ENCODE measurements at places on chromosomes 16 and 17. TPM values are rescaled to one million over a fixed set of nuclear protein-coding genes. Genes with fewer than 3 reads are reported as not detected.

DNA sequence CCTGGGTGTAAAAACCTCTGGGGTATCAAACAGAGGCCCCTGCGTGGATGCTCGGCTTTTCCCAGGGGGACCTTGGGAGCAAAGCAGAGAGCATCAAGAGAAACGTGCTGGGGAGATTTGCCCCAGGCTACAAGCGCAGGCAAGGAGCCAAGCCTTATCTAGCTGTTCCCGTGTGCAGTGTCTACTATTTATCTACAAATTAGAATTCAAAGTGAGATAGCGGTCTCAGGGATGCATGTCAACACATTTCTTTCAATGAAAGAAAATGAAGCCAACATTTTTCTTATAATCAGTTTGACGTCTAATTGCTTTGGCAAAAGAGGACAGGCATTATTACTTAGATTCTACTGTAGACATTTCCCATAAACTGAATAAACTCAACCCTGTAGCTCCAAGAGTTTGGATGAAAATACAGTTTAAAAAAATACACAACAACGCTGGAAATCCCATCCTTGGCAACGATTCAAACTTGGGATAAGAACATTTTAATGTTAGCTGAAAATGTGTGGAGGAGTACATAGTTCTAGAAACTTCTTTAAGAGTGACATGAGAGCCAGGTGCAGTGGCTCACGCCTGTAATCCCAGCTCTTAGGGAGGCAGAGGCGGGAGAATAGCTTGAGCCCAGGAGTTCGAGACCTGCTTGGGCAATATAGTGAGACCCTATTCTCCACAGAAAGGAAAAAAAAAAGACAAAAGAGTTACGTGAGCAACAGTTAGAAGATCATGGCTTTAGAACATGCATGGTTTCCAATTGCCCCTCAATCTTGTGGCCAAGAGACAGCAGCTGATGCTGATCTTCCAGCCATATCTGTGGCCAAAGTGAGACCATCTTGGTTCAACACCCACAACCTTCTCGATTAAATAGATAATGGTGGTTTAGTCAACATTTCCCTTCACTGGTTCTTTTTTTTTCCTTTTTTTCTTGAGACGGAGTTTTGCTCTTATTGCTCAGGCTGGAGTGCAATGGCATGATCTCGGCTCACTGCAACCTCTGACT is 7.2 kb downstream of the SPNS3 start:
- H3K27me3 ChIP-seq = peaks cover 2% of the 10 kb centered on the region
- H3K27ac ChIP-seq = no peak overlapping the region
- no peak for DNase-seq
- no peak overlapping the region for H3K4me3 ChIP-seq
- no peaks in the 10 kb centered on the region for H3K36me3 ChIP-seq

DNA sequence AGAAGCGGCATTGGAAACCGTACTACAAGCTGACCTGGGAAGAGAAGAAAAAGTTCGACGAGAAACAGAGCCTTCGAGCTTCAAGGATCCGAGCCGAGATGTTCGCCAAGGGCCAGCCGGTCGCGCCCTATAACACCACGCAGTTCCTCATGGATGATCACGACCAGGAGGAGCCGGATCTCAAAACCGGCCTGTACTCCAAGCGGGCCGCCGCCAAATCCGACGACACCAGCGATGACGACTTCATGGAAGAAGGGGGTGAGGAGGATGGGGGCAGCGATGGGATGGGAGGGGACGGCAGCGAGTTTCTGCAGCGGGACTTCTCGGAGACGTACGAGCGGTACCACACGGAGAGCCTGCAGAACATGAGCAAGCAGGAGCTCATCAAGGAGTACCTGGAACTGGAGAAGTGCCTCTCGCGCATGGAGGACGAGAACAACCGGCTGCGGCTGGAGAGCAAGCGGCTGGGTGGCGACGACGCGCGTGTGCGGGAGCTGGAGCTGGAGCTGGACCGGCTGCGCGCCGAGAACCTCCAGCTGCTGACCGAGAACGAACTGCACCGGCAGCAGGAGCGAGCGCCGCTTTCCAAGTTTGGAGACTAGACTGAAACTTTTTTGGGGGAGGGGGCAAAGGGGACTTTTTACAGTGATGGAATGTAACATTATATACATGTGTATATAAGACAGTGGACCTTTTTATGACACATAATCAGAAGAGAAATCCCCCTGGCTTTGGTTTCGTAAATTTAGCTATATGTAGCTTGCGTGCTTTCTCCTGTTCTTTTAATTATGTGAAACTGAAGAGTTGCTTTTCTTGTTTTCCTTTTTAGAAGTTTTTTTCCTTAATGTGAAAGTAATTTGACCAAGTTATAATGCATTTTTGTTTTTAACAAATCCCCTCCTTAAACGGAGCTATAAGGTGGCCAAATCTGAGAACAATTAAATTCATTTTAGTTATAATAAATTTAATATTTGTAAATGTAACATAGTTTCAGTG is 1.7 kb downstream of the HEXIM1 start:
- no peak for DNase-seq
- peak overlapping the region; percentile 96 for H3K4me3 ChIP-seq
- H3K27ac ChIP-seq = peak overlapping the region; percentile 100
- H3K36me3 ChIP-seq = peaks cover 19% of the 10 kb centered on the region
- peaks cover 53% of the 10 kb centered on the region for H3K4me1 ChIP-seq
- no peaks in the 10 kb centered on the region for H3K27me3 ChIP-seq

- no peak for DNase-seq
- H3K36me3 ChIP-seq = no peaks in the 10 kb centered on the region
- H3K4me3 ChIP-seq = no peak overlapping the region
- H3K4me1 ChIP-seq = no peaks in the 10 kb centered on the region
- no peaks in the 10 kb centered on the region for H3K27me3 ChIP-seq
Measured at GRCh38 chr16:76835339-76835738, 355.7 kb upstream of the MON1B start.

Gene CYGB
- total RNA-seq = 0.49 TPM

GRCh38 chr16:86517652-86518258 is 7.4 kb downstream of the FOXF1 start:
- no peak for DNase-seq
- H3K27me3 ChIP-seq = peaks cover 67% of the 10 kb centered on the region
- H3K4me3 ChIP-seq = no peak overlapping the region
- no peak overlapping the region for H3K27ac ChIP-seq
- H3K4me1 ChIP-seq = peaks cover 5% of the 10 kb centered on the region
- H3K36me3 ChIP-seq = no peaks in the 10 kb centered on the region

DNA sequence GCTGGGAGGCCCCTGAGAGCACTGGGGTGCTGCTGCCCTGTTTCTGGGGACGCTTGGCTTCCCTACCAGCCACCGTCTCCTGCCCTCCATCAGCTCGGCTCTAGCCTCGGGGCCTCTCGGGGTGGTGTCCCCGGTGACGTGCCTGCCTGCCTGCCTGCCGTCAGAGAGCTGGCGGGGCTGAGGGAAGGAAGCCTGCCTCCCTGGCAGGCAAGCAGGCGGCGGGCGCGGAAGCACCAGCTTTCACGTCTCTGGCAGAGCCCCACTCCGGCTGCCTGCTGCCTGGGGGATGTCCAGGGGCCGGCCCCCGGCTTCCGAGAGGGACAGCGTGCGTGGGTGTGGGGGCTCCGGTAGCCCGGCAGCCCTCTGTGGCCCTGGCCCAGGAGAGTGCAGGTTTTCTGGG is 9.3 kb downstream of the CENPX start:
- H3K4me3 ChIP-seq = no peak overlapping the region
- no peaks in the 10 kb centered on the region for H3K27me3 ChIP-seq
- no peaks in the 10 kb centered on the region for H3K4me1 ChIP-seq
- no peaks in the 10 kb centered on the region for H3K36me3 ChIP-seq
- no peak overlapping the region for H3K27ac ChIP-seq
- no peak for DNase-seq

- peaks cover 10% of the 10 kb centered on the region for H3K27me3 ChIP-seq
- DNase-seq = no peak
- H3K36me3 ChIP-seq = no peaks in the 10 kb centered on the region
- H3K27ac ChIP-seq = no peak overlapping the region
Measured at GRCh38 chr17:59527931-59528330, 37.5 kb upstream of the DHX40 start.

- peaks cover 29% of the 10 kb centered on the region for H3K27me3 ChIP-seq
- no peak overlapping the region for H3K4me3 ChIP-seq
- no peak overlapping the region for H3K27ac ChIP-seq
- no peak for DNase-seq
Measured at GRCh38 chr17:13619462-13619861, 17.7 kb upstream of the HS3ST3A1 start.

DNA sequence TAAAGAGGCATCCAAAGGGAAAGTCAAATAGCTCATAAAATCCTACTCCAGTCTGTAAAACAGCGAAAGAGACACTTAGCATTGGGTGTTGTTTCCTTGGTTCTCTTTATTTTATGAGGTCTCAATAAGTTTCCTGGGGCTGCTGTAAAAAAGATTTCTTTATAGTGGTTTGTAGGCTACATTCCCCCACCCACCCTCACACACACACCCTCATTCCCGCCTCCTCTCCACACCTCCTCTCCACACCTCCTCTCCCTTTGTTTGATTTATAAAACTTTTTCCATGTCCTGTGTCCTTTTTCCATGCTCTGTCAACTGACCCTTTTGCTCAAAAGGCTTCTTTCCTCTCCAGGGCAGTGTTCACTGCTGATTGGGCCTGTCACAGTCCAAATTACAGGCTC is 178.9 kb upstream of the SOX9 start:
- no peaks in the 10 kb centered on the region for H3K27me3 ChIP-seq
- no peaks in the 10 kb centered on the region for H3K36me3 ChIP-seq
- no peak overlapping the region for H3K27ac ChIP-seq
- H3K4me3 ChIP-seq = no peak overlapping the region
- DNase-seq = no peak

GRCh38 chr17:43952351-43952723 is 1.4 kb downstream of the PYY start:
- H3K36me3 ChIP-seq = no peaks in the 10 kb centered on the region
- H3K27me3 ChIP-seq = peaks cover 60% of the 10 kb centered on the region
- peaks cover 6% of the 10 kb centered on the region for H3K4me1 ChIP-seq
- no peak overlapping the region for H3K27ac ChIP-seq

DNA sequence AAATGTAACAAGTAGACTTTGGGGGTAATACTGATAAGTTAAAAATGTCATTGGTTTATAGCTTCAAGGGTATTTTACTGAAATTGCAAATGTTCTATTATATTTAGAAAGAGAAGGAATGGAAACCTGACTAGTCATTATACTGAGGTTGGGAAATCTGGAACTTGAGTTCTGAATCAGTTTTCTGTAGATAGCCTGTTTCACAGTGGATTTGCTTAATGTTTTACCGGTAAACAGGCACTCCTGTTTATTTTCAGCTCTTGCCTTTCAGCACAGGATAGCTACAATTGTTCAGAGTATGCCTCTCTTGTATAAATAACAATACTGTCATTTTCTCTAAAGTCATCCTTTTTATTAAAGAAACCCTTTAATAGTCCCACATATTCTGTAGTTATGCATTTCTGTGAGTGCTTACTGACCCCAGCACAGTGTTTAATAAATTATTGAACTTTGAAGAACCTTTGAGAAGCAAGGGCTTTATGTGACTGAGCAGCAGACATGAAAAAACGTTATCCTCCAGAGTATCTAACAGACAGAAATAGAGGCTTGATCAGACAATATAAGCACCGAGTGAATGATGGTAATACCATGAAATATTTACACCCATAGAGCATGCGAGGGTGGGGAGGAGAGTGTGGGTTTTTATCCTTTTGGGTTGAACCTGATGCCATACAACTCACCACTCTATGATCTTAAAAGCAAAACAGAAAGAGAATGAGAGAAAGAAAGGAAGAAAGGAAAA is 58.2 kb downstream of the FTO start:
- H3K4me1 ChIP-seq = peaks cover 2% of the 10 kb centered on the region
- no peaks in the 10 kb centered on the region for H3K36me3 ChIP-seq
- H3K27ac ChIP-seq = no peak overlapping the region
- H3K27me3 ChIP-seq = no peaks in the 10 kb centered on the region
- DNase-seq = no peak
- H3K4me3 ChIP-seq = no peak overlapping the region

DNA sequence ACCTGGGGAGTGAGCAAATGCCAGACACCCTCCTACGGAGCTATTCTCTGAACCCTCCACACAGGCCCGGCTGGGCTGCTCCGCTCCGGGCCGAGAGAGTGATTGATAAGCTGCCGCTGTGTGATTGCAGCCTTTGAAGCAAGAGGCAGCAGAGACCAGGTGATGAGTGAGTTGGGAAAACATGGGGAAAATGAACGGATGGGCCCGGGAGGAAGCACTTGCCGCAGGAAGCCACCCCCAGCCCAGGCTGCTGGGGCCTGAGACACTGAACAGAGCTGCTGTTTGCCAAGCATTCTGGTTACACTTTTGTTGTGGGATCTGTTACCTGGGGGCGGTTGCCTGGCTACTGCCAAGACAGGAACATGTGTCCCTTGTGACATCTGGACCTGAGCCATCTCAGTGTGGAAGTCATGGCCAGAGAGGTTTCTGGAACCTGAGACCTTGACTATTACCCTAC is 46.4 kb upstream of the KLHDC4 start:
- no peaks in the 10 kb centered on the region for H3K36me3 ChIP-seq
- no peaks in the 10 kb centered on the region for H3K27me3 ChIP-seq

- H3K27ac ChIP-seq = no peak overlapping the region
- H3K27me3 ChIP-seq = no peaks in the 10 kb centered on the region
- peaks cover 19% of the 10 kb centered on the region for H3K36me3 ChIP-seq
- no peak for DNase-seq
- no peak overlapping the region for H3K4me3 ChIP-seq
Measured at GRCh38 chr17:29891131-29891530, 38.9 kb downstream of the SSH2 start.

- H3K27ac ChIP-seq = no peak overlapping the region
- no peaks in the 10 kb centered on the region for H3K36me3 ChIP-seq
- H3K4me3 ChIP-seq = no peak overlapping the region
Measured at GRCh38 chr16:65226077-65226476, 104.2 kb upstream of the CDH11 start.

DNA sequence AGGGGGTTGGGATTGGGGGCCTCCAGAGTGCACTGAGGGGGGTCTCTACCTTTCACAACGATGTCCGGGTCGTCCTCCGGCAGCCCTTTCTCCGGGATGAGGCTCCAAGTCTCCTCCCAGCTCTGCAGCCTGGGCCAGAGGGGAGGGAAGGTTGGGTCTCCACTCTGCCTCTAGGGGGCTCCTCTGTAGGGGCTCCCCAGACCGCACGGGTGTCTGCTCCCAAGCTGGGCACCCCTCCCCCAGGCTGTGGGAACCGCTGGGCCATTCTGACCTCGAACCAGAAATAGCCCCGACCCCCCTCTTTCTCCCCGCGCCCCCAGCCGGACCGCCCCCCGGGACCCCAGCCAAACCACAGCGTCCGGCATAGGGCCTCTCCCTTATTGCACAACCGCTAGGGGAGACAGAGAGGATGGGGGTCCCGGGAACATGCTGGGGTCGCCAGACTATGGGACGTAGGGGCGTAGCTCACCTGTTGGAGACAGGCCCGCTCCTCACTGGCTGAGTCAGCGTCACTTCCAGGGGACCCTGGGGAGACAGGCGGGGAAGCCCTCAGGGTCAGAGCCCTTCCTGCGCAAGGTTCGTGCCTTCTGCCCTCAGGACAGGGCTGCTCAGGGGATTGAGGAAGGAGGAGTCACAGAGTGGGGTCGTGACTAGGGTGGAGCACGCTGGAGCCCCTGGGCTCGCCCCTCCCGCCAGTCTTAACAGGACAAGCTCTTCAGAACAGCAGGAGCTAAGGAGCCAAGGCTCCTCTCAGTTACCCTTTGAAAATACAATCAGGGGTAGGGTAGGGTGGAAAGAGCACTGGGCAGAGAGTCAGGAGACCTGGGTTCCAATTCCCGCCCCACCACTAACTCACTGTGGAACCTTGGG is 2.7 kb downstream of the PLEKHH3 start:
- H3K4me1 ChIP-seq = peaks cover 57% of the 10 kb centered on the region
- DNase-seq = peak; percentile 48
- H3K27me3 ChIP-seq = peaks cover 12% of the 10 kb centered on the region
- H3K27ac ChIP-seq = no peak overlapping the region
- peak overlapping the region; percentile 73 for H3K4me3 ChIP-seq

- peaks cover 5% of the 10 kb centered on the region for H3K4me1 ChIP-seq
- H3K36me3 ChIP-seq = no peaks in the 10 kb centered on the region
- H3K27me3 ChIP-seq = no peaks in the 10 kb centered on the region
- no peak overlapping the region for H3K4me3 ChIP-seq
- DNase-seq = no peak
Measured at GRCh38 chr17:30543456-30543855, 66.2 kb downstream of the GOSR1 start.

Gene KRT9
- not detected for total RNA-seq
